ENCODE measurements at places on chromosomes 12 and 14.

GRCh38 chr12:1630827-1631591, 2.0 kb downstream of the WNT5B start:
- DNase-seq = no peak

DNA sequence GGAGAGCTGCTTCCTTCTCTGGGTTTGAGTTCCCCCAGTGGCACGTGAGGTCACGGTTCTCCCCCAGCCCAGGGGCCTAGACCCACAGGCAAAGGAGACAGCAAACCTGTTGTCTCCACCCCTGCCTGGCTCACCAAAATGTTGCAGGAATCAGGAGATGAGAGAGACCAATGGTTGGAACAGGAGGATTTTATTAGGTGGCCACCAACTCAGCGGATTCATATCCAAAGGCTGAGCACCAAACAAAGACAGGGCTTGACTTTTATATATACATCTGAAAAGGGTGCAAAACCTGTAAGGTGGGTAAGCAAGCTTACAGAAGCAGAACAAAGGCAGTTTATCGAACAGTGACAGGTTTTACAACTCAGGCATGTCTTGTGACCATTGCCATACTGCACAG, 9.2 kb upstream of the ADAM21 start:
- no peak for DNase-seq

DNA sequence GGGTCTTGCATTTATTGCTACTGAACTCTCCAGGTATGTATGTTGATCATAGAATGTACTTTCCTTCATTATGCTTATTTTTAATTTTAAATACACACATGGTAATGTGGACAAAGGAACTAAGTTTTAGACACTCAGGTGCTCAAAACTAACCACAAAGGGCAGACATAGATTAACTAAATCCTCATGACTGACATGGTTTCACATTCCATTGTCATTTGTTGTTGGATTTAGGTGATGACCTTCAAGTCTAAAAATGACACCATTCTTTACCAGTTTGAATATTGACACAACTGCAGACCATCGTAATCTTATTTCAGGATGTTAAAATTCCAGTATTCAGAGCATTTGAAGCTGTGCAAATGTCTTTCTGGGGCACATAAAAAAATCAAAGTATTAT, 128.4 kb downstream of the BBS10 start:
- DNase-seq = no peak

- DNase-seq = no peak
These were observed 95.6 kb upstream of the E2F7 start for GRCh38 chr12:77160931-77161330.
